Aorta (tissue), 5 donors: ENCODE measurements at places on chromosomes 13 and 19.

- DNase-seq: no peak
Measured at GRCh38 chr13:95362666-95363065, 61.4 kb upstream of the ABCC4 start.

DNA sequence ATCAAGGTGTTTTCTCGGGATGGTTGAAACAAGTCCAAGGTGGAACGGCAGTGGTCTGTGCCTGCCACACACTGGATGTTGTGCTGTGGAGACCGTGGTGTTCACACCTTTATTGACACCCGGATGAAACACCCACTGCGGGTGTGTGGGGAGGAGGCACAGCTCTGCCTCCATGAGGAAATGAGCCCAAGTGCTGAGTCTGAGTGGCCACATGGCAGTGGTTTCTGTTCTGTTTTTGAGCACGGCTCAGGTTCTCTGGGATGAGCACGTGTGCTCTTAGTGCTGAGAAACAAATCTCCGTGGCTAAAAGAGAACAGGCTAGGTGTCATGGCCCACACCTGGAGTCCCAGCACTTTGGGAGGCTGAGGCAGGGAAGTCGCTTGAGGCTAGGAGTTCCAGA is 29.5 kb downstream of the UPF1 start:
- no peak for DNase-seq

- DNase-seq: no peak
Measured at GRCh38 chr13:50887151-50887550, 22.4 kb upstream of the RNASEH2B start.

DNA sequence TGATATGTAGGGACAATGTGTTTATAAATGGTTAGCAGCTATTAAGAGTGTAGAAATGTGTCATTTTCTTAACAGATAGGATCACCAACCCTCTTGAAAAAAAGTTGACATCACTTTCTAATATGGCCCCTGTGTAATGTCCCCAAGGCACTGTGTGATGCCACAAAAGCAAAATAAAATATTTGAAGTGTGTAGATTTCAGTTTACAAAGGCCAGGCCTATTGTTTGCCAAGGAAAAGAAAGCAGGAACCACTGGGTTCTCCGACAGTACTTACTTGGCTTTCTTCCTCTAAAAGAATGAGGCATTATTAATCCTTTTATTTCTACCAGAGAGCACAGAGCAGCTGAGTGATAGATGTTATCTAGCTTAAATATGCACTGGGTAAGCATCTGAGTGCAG is 10.5 kb upstream of the GJA3 start:
- no peak for DNase-seq

DNA sequence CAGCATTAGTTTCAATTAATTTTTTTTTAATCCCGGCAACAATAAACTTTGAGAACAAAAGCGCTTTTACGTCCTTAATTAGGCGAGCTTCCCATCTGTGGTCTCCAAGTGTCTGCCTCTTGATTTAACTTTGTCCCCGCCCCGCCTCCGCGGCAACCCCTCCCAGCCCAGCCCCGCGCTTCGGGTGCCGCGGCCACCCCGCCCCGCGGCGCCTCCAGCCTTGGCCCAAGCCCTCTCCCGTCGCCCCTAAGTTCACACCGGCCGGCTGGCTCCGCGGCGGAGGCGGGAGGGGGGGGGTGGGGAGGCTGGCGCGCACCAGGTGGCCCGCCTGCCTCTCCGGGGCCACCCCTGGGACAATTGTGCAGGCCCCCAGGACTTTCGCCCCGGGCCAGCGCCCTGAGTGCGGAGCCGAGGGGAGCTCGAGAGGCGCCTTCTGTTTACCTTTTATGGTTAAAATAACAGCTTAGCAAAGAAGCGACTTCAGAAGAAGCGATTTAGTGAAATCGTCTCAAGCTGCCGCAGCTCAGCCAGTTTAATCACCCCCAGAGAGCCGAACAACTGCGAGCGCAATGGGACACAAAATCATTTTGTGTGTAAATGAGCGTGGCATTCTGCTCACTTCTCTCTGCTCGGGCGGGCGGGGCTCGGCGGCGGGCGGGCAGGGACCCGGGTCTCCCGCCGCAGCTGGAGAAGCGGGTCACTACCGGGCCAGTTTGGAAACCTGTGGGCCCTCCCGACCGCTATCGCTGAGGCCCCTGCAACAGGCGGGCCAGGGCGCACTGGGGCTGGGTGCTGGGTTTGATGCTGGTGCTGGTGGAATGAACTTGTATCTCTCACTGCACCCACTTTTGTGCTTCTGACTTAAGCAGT is 1.4 kb downstream of the KCTD15 start:
- peak; percentile 63 for DNase-seq
